ENCODE measurements at places on chromosomes 6 and 20.

DNA sequence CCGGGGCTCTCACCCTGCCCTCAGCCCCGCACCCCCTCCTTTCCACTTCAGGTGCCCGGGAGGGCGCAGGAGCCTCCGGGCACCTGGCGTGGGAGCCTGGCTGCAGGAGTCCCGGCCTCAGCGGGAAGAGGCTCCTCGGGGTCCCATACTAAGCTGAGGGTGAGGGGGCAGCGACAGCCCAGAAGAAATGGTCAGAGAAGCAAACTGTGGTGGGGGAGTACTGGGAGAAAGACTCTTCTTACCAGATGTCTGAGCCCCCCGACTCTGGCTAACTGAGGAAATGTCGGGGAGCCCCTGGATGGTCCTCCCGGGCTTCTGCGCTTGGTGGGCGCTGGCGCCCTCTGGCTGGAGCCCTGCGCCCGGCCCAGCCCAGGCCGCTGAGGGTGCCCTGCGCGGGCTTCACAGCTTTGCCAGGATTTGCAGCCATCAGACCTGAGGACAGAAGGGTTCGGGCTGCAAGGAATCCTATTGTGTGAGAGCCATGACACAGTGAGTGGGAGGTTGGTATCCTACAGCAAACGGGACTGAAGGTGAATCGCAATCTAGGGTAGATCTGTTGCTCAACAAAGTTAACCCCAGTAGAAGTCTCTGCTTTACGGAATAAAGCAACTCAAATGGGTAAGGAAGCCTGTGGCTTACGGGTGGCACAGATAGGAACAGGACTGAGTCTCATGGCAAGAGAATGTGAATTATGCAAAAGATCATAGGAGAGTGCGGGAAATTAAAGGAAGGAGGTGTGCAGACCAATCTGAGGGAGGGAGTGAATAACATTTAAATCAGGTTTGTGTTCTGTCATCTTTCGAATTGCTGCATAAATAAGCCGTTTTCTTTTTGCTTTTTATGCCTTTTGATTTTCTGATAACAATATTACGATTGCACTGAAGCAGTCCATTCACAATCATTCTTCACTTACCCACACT is 639 bp upstream of the RCAN2 start:
- peak; percentile 48 for DNase-seq

DNA sequence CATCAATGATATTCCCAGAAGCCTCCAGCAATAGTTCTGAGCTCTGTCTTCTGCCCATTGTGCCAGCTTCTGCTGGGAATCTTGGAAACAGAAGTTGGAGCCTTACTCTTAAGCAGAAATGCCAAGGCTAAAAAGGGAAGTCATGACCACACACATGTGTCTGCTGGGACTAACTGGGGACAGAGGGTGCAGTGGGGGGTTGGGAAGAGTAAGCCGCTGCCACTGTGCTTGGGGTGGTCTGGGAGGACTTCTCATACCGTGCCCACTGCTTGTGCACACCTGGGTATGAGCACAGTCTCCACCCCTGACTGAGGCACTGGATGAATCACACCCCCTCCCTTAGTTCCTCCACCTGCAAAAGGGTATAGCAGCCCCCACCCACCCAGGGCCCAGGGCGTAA is 90.7 kb downstream of the CDC5L start:
- no peak for DNase-seq

DNA sequence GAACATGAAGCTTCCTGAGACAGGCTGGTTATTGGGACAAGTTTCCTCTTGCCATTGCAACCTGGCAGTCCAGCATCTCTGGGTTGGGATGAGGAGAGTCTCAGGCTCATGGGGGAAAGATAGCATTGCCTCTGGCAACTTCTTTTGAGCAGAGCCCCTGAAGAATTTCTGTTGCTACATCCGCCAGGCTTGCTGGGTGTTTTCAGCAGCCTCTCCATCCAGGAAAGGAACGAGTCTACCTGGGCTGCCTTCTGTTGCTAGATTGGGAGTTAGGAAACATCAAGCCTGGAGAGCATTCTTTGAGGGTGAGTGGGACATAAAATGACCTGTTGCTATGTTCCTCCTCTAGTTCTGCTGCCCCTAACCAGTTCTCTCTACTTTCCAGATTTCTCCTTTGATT is 313.5 kb downstream of the RFPL4B start:
- no peak for DNase-seq

GRCh38 chr6:82571455-82571854 is 207.8 kb downstream of the TPBG start:
- DNase-seq: no peak

- DNase-seq: no peak
These were observed 39.8 kb upstream of the HBS1L start for GRCh38 chr6:135094403-135094821.

DNA sequence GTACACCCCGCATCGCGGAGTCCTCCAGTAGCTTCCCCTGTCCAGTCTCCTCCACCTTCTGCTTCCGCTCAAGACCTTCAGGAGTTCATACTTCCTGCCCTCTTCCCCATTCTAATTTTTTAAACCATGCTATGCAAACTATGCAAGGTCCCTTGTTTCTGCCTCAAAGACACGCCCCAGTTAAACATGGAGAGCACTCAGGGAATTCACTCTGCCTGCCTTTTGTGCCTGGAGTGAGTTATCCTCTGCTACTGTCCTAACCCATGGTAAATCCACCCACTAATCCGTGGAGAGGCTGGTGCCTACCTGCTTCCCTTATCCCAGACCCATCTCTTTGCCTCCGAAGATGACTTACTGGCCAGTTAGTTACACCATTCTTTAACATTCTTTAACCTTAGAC is 473.7 kb upstream of the JARID2 start:
- DNase-seq: no peak

DNA sequence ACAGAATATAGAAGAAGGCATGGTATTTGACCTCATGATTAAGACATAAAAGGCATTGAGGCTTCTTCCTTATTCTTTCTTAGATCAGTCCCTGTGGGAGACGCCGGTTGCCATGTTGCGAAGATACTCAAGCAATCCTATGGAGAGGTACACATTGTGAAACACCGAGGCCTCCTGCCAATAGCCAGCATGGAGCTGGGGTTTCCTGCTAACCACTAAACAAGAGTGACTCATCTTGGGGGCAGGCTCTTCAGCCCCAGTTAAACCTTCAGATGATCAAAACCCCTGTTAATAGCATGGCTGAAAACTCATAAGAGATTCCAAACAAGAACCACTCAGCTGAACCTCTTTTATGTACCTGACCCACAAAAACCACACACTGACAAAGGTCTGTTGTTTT is 478.8 kb downstream of the CD83 start:
- DNase-seq: no peak

GRCh38 chr6:1346101-1346500 is 34.2 kb downstream of the FOXQ1 start:
- DNase-seq: no peak

DNA sequence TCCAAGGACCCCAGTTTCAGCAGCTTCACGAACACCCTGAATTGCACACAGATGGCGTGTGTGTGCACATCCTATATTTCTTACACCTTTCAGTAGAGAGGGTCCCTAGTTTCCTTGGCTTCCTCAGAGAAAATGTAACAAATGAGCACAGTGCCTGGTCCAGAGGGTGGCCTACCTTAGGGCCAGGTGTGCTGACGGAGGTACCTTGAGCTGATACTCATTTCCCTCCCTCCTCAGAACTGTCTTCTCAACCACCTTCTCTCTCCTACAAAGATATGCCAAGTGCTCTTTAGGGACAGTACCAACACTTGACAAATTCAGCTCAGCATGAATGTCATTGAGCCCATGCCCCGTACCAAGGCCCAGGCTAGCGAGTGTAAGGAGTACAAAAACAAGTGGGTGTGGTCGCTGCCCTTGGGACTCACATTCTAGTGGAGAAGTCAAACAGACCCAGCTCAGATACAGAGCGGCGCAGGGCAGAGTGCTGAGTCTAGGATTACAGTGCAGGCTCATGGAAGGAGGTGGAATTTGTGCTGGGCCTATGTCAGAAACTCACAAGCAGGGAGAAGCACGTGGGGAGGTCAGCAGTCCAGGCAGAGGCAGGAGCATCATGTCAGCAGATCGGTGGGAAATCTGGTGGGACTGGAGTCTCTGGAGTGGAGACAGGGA is 9.6 kb upstream of the BPHL start:
- no peak for DNase-seq

GRCh38 chr6:115882174-115882573 is 178.5 kb downstream of the FRK start:
- no peak for DNase-seq

DNA sequence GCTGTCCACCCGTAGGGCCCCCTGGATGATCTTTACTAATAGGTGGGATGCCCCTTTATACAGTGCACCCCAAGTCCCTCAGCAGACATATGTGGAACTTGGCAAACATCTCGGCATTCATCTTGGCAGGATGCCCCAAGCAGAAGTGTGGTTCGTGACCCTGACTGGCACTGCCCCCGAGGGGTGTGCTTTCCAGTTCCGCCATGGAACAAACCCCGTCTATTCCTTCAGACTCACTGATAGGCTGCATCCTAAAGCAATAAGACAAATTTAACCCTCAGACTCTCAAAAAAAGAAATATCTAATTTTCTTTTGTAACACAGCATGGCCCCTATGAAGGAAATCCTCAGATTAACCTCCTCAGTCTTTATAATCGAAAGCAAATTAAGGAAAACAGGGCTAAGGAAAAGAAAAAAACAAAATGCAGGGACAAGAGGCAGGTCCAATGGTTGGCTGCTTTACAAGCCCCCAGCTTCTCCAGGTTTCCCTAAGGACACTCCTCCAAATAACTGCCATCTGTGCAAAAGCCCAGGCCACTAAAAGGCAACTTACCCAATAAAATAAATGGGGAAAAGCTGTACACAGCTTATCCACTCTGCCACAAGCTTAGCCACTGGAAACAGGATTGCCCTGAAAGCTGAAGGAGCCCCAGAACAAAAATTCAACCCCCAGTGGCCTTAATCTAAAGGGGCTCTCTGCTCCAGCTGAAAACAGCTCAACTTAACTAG is 30.5 kb upstream of the RIPK1 start:
- no peak for DNase-seq

- no peak for DNase-seq
These were observed 112.7 kb upstream of the PDE10A start for GRCh38 chr6:165775721-165776120.

DNA sequence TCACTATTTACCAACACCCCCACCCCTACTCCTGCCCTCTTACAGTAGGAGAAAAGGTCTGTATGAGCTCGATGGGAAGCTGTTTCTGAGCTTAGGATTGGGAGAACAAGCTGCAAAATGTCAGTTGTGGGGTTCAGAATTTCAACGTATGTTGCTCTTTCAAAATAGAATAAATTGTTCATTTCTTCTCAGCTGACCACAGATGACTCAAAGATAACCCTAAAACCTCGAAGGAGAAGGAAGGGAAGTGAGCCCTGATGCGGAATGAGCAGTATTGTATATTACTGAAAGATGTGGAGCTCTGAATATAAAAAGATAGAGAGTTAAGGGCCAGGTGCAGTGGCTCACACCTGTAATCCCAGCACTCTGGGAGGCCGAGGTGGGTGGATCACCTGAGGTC is 35.9 kb upstream of the MYLIP start:
- no peak for DNase-seq

DNA sequence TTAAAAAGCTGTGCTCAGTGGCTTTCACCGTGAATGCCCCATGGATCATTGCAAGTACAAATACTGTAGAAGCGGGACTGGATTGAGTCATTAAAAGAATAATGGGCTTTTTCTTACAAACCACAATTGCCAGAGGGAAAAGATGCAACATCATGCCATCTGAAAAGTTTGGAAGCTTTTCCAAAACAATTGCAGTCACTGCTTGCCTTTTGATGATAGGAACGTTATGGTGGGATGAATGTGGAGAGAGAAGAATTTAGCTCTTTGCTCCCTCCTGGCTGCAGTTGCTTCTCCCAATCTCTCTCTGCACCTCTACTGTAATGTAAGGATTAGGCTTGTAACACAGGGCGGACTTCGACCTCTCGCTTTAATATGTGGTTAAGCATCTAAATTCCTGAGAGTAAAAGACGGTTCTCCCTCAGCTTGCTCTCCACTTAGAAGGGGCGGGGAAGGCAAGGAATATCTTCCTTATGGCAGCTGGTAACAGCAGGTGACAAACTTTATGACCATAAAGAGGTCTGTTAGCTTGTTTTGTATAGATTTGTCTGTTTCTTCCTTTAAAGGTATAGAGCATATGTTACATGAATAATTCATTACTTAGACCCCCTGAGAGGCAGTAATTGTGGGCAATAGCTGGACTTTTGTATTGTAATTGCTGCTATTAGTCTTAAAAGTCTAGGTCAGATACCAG is 376.1 kb downstream of the UTRN start:
- DNase-seq: no peak

GRCh38 chr20:654417-654750 is 1.4 kb upstream of the SRXN1 start:
- DNase-seq: no peak

DNA sequence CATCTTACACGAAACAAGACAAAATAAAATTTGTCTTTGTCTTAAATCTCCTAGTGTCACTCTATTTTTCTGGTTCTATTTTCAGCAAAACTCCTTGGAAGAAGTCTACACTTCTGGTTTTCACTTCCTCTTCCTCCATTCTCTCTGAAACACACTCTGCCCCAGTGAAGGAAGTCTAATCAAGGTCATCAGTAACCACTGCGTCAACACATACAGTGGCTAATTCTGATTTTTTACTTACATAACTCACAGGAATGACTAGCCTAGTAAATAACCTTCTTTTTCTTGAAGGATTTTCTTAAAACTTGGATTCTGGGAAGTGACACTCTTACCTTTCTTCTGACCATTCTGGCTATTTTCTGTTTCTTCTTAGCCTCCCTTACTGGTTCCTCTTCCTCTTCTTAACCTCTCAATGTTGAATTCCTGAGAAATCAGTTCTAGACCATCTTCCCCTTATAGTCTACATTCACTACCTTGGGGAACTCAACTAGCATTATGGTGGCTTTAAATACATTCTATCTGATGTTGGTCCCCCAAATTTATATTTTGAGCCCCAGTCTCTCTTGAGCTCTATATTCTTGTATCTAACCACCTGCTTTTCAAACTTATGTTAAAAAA is 37.5 kb downstream of the AIG1 start:
- DNase-seq: no peak

GRCh38 chr6:11645016-11645415 is 107.5 kb downstream of the TMEM170B start:
- DNase-seq: no peak

- no peak for DNase-seq
These were observed 17.4 kb downstream of the SERAC1 start for GRCh38 chr6:158150701-158151100.

DNA sequence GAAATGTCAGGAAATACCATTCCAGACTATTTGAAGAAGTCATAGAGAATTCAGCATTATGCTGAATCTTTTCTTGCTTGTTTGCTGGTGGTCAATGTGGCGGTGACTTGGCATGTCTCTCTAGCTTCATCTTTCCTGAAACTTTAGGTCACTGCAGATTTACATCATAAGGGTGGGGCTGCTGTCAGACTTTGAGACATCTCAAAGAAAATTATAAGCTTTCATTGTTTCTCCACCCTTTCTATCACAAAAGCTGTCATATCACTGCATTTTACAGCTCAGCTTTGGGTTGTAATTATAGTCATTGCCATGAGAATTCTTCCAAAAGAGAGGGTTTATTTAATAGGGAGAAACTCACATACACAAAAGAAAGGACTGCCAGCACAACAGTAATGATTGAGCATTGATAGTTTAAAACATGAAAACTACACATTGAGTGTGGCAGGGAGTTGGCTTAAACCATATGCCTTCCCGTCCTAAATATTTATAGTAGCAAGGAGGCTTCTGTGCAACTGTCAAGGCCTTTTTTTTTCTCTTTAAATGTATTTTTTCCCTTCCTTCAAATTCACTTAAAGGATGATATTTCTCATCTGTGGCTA is 44.7 kb upstream of the LRRC1 start:
- DNase-seq: no peak
